ENCODE measurements at places on chromosomes 3 and 15.

DNA sequence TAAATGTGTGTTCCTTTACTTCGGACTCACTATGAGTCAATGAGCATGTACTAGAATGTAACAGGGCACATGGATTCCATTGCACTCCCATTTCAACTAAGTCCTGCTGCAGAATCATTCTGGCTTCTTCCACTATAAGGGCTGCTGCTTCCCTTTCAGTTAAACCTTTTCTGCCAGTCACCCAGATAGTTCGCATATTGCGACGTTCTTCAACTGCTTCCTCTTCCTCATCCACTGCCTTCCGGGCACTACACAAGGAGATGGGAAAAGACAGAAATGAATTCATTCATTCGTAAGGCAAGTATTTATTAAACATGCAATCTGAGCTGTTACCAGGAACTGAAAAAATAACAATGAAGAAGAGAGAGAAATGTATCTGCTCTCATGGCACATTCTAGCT, 55.6 kb downstream of the POLQ start:
- no peak for DNase-seq

DNA sequence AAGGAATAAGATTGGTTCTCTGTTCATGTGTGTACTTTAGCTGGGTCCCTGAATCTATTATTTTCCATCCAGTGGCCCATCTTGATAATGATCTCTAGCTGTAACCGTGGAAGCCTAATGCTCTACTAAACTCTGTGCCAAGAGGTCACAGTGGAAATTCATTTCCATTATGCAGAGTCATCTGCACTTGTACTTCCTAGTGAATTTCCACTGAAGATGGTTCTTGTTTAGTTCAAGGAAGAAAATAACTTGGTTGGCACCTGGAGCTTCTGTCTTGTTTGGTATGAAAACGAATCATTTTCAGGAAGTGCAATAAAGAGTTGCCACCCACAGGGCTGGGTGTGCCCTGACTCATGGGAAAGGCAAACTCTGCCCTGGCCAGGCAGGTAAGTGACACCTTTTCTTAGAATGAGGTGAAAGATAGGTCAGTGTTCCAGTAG, 10.3 kb downstream of the LPP start:
- DNase-seq, result no peak

DNA sequence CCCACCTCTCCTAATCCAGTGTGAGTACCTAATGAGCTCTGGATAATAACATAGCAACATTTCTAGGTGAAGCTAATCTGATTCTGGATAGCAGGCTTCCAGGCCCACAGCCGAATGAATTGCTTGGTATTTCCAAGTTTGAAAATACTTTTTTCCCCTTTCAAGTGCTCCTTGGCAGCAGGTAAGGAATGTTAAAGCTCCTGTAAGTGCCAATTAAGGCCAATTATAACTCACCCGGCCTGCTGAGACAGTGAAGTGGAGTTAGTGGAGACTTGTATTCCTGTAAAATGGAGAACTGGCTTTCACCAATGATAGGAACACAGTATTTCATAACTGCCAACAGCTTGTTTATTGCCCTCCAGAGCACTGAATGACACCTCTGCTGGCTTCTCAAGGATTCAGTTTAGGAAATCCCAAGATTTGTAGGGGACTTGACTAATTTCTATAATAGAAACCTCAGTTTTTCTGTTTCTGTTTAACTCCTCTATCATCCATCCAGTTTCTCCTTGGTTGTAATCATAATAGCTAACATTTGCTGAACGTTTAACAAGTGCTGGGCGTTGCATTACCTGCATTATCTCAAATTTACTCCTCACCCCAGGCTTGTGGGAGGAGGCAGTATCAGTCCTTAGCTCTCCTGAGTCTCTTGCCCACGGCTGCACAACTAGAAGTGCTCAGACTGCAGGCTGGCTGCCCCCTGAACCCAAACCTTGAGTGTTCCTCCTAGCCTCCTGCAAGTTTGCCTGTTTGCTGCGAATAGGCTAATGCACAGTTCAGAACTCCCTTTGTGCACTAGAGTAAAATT, 52.7 kb upstream of the SCAANT1 start:
- no peak for DNase-seq

DNA sequence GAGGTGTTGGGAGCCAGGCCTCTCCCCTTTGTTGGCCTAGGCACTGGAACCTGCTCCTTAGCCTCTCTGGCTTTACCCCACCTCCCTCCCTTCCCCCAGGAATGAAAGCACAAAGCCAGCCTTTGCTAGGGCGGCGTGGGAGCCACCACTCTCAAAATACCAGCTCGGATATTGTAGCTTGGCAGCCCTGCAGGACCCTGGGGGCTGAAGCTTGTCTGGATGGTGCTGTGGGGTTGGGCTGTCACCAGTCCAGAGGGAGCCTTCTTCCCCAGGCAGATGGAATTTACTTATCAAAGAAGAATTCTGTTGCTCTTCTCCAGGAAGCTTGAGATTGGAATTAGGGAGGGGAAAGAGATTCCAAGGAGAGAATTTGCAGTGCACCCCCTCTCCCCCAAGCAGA, 14.9 kb upstream of the GRM2 start:
- no peak for DNase-seq

DNA sequence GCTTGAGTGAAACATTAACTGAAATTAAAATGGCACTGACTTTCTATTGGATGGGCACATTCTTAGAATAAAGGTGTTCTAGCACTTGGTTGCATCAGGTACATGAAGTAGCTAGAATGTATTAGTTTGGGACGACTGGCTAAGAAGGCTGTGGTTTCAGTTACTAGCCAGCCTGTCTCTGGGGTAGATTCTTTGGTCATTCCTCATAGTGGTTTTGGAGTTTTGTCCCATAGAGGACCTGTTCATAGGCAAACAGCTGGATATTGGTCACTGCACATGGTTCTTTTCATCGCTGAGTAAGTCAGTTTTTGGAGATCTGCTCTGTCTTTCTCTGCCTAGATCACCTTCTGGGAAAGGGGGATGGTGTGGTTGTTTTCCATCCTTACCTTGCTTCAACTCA, 55.3 kb downstream of the ADAMTSL3 start:
- peak; percentile 18 for DNase-seq

GRCh38 chr3:129756871-129757270, 136.6 kb downstream of the TMCC1 start:
- no peak for DNase-seq

Measured in HS-5 (cell line).